ENCODE measurements at places on chromosomes 1 and 21.
A peak's percentile ranks its signal among the peaks of the same experiment; 100 is the strongest.

DNA sequence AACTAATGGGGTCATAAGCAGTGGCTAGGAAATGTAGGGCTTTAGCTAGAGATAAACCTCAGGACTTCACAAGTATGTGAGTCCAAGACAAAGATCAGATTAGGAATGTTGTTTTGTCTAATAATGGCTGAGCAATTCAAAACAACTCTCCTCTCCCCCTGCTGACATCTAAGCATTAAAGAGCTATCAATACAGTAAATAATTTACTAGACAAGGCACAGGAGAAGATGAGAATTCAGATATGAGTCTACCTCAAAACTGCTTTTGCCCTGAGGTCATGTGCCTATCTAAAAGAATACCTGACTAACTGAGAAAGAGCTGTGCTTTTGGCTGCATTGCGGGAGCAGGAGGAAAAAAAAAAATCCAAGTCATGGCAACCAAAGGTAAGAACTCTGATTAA, 86.8 kb downstream of the SPATA17 start:
- DNase-seq: no peak

GRCh38 chr1:37515185-37516034, 844 bp upstream of the MEAF6 start:
- DNase-seq: no peak

DNA sequence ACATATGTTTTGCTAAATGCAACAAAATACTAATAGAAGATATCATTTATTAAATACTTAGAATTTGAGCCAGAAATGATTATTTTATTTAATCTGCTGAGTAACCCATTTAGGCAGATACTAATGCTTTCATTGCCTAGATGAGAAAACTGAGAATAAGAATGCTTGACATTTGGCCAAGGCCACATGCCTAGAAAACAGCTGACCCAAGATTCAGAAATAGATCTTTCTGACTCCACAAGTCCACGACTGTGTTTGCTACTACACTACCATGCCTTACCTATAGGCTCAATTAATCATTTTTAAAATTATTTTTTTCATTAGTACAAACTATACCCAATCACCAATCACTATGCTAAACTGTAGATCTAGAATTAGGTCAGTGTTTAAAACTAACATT, 129.7 kb downstream of the ATP1B1 start:
- peak; percentile 27 for DNase-seq

DNA sequence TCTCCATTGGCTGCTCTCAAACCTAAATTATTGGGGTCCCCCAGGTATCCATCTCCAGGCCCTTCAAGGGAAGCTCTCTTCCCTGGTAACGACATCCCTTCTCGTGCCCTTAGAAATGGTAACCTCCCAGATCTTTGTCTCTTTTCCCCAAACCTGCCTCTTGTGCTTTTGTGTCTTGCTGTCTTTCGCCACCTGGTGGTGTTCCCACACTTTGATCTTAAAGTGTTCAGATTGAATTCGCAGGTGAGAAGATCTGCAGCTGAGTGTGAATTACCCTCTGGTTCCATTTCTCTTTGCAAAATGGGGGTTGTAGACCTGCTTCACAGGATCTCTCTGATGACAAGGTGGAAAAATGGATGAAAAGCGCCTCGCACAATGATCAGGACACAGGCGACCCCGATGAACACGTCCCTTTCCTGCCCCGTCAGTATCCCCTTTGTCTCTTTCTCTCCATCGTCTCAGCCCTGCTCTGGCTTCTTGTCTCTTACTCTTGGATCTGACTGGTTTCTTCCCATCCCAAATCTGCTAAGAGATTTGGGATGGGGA, 53.1 kb downstream of the DOP1B start:
- no peak for DNase-seq

DNA sequence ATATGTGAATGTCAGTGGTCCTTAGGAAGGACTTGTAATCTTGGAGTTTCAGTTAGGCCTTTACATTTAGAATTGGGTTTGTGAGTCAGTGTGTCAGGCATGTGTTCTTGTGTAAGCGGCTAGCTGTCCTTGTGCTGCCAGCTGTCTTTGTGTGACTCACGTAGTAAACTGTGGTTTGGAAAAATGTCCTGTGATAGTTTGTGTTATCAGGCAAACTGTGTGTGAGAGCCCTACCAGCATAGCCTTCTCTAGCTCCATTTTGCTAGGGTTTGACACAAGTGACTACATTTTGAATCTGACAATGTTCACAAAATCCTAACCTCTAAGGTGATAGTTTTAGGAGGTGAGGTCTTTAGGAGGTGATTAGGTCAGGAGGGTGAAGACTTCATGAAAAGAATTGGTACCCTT, 6.9 kb upstream of the SLC35D1 start:
- peak; percentile 93 for DNase-seq

DNA sequence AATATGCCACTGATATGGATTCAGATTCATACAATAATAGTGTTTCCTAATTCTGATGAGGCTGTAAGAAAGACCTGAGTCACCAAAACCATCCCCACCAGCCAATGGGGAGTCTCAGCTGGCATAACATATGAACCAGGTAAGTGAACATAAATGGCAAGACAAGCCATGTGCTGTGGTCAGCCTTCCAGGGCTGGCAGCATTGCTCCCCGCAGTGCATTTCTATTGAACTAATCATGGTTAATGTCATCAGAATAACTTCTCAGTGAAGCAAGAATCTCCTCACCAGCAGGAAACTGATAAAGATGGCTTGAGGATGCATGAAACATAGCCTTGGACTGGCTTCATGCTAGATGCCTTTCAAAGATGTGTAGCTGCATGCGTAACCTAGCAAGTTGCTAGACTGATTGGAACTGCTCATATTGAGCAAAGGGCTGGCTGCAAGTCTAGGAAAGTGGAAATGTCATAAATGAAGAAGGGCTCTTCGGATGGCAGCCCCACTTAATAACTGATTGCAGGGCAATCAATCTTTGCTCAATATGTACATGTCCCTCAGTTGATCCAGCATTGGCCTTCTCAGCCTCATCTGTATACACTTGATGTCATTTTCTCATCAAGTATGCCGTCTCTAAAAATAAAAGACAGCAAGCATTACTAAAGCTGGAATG, 88.0 kb downstream of the NTNG1 start:
- no peak for DNase-seq

- DNase-seq: no peak
Measured at GRCh38 chr1:29084196-29084521, 39.5 kb downstream of the TMEM200B start.

- no peak for DNase-seq
Measured at GRCh38 chr21:46608672-46609111, 3.8 kb upstream of the S100B start.

DNA sequence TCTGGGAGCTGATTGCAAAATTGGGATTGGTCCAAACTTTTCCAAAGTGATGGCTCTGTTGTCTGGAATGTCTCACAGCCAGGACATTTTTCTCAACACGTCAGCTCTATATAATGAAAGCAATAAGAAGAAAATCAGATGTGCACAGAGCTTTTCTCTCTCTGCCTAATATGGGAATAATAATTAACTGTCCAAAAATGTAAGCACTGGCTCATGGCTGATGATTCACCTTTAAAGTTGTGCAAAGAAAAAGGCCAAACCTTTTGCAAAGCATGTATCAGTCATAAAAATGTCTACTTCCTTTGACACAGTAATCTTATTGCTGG, 30.4 kb downstream of the ZNF281 start:
- DNase-seq: peak; percentile 98

GRCh38 chr1:41741244-41741643, 177.5 kb downstream of the HIVEP3 start:
- DNase-seq: no peak

- DNase-seq: no peak
Measured at GRCh38 chr1:157472056-157472701, 80.1 kb downstream of the FCRL5 start.

DNA sequence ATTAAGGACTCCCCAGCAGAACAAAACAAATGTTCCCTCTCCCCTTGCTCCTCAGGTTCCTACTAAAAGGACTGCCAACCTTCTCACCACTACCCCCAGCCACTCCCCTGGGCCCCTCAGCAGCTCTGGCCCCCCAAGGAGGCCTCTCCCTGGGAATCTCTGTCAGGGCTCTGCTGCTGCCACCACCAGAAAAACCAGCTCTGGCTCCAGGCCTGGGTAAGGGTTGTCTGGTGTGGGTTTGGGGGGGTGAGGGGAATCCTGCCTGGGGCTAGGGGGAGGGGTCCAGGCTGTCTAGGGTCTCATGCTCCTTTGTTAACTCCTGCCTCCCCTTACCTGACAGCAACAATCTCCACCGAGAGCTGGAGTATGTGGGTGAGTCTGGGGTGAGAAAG, 4.8 kb downstream of the NECTIN4 start:
- DNase-seq: no peak

GRCh38 chr1:95111014-95111413, 6.1 kb upstream of the TLCD4 start:
- no peak for DNase-seq

DNA sequence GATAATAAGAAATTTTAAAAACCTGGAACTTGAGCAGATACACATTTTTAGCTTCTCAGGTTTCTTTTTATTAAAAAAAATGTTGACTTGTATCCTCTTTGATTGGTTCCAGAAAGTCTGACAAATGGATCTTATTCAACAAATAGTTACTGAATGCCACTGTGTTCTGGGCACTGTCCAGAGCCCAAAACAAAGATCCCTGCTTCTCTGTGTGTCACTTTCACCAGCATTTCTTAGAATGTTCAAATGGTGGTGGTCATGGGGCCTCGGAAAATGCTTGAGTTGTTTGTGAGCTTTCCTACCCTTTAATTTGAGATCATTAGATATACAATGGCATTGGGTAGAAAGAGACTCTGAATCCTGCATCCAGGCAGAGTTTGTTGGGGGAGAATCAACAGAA, 19.9 kb downstream of the ACTN2 start:
- no peak for DNase-seq

- no peak for DNase-seq
Measured at GRCh38 chr1:54105736-54106269, 47.0 kb downstream of the CDCP2 start.

DNA sequence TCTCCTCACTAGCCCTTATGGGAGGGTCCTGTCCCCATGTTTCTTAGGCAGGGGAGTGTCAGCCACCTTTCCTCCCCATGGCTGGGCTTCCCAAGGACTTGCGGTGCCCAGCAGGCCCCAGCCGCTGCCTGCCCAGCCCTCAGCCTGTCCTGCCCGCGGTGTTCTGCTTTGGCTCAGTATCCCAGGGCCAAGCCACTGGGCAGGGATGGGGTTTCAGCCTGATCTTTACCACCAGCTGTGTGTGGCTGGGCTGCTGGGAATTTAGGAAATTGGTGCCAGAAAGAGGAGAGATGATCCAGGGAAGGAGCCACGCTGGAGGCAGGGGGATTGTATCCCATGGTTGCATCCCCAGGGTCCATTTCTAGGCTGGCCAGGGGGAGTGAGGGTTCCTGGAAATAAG, 6.9 kb upstream of the IGFN1 start:
- DNase-seq: no peak

DNA sequence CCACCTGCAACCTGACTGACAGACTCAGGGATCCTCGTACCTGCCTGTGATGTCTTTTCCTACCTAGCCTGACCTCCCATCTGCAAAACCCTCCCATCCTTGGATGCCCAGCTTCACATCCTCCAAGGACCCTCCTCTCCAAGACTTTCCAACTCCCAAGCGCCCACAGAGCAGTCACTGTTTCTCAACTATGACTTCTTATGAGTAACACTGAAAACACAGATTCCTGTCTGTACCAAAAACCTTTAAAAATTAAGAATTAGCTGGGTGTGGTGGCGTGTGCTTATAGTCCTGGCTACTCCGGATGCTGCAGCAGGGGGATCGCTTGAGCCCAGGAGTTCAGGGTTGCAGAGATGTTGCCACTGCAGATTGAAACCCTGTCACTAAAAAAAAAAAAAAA, 181.9 kb downstream of the PSMG1 start:
- DNase-seq: no peak

- no peak for DNase-seq
Measured at GRCh38 chr1:67257173-67257535, 50.5 kb upstream of the IL12RB2 start.

DNA sequence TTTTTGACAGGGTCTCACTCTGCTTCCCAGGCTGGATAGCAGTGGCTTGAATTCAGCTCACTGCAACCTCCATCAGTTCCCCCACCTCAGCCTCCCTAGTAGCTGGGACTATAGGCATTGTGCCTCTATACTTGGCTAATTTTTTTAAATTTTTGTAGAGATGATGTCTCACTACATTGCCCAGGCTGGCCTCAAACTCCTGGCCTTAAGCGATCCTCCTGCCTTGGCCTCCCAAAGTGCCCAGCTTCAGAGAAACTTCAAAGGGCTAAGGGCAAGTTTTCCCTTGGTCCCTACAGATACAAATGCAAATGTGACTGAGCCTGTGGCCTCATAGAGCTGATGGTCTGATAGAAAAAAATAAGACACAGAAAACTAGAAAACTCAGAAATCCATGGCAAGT, 52.9 kb upstream of the PRRC2C start:
- no peak for DNase-seq

DNA sequence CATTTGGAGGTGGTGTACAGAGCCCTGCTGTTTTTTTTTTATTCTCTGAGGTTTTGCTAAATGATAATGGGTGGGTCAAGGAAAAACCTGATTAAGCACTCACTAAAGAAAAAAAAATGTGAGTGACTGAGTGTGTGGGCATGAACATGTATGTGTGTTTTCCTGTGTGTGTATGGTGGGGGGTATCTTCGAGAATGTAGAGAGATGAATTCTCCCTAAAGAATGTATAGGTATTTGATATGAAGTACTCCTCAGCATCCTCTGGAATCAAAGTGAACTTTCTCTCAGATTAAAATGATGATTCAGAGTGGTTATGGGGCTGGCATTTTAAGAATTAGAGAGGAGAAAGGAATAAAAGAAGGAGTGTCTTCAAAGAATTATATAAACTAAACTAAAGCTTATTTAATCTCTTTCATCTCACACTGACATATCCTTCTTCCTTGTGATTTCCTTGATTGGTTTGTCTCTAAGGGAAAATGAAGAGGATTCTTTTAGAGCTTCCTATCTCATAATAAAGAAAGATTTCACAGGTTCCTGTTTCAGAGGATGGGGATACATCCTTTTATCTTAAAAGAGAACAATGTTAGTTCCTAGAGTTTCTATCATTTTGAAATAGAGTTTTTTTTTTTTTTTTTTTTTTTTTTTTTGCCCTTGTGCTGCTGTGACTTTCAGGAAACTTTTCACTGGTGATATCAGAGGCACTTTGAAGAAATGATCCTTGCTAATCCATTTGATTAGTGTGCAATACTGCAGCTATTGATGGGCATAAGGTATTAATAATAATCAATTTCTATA, 23.9 kb downstream of the S1PR1 start:
- DNase-seq: no peak

DNA sequence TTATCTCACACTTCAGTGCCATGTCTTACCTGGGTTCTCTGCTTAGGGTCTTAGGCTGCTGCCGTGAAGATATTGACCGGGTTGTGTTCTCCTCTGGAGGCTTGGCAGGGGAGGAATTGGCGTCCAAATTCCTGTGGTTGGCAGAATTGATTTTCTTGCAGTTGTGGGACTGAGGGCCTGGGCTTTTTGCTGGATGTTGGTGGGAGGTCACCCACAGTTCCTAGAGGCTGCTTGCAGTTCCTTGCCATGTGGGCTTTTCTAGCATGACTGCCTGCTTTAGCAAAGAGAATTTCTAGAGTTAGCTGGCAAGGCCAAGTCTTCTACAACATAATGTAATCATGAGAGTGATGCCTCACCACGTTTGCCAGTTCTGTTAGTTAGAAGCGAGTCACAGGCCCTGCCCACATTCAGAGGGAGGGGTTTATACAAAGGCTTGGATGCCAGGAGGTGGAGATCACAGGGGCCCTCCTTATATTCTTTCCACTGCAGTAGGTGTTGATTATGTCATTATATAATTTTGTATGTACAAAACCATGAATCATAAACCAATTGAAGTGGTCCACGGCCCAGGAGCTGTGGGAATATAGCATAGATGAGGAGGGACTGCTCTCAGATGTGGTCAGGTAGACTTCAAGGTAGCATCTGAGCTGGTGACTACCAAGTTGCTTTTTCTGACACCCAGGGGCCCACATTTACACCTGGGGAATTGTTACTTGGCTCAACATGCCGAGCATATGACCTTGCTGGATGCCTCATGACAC, 6.6 kb downstream of the UBL4B start:
- DNase-seq: peak; percentile 12

Measured in GM04503 (cell line).